ENCODE measurements at places on chromosomes 11 and 22.

DNA sequence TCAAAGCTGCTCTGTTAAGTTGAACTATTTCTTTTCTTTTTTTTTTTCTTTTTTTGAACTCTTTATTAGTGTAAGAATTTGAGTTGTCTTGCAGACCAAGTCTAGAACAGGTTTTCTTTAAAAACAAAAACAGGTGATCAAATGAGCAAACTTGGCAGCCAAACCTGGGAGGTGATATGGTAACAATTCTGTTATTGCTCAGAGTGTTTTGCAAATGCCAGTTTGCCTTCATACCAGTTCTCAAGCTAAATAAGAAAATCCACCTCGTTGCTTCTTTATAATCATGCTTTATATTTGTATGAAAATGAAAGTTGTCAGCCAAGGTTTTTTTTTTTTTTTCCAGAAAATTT is 76.9 kb downstream of the DEPDC5 start:
- DNase-seq = no peak

DNA sequence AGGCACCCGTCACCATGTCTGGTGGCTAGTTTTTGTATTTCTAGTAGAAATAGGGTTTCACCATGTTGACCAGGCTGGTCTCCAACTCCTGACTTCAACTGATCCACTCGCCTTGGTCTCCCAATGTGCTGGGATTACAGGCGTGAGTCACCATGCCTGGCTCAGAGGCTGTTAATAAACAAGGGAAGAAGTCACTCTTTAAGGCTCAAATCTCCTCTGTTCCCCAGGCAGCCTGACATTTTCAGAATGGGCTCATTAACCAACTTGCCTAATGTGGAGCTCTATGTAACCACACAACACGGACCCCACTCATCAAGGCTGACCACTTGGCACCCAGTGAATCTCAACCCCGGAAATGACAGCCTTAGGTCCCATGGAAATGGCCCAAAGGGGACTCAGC is 24.1 kb downstream of the APOL3 start:
- DNase-seq = no peak

DNA sequence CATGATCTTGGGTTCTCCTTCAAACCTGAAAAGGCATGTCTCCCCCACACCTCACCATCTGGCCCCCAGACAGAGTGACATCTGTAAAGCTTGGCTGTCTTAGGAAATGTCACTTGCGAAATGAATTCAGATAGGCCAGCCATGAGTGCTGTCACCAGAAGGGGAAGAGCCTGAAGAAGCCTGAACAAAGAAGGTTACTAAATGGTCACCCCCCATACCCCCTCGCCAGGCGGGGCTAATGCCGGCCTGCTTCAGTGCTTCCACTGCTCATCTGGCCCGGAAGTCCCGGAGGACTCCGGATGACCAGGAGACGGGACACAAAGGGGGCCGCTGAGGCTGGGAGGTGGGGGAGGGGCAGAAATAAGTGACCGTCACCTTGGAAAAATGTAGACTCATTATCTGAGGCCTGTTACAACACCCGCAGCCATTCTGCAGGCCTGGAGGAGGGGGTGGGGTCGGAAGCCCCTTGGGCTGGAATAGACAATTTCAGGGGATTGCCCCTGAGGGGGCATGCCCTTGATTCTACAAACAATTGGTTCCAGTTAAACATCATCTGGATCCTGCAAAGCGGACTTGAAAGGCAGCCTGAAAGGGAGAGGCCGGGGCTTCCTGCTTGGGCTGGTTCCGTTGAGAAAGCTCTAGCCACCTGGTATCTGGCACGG is 43.2 kb downstream of the NAT10 start:
- no peak for DNase-seq

DNA sequence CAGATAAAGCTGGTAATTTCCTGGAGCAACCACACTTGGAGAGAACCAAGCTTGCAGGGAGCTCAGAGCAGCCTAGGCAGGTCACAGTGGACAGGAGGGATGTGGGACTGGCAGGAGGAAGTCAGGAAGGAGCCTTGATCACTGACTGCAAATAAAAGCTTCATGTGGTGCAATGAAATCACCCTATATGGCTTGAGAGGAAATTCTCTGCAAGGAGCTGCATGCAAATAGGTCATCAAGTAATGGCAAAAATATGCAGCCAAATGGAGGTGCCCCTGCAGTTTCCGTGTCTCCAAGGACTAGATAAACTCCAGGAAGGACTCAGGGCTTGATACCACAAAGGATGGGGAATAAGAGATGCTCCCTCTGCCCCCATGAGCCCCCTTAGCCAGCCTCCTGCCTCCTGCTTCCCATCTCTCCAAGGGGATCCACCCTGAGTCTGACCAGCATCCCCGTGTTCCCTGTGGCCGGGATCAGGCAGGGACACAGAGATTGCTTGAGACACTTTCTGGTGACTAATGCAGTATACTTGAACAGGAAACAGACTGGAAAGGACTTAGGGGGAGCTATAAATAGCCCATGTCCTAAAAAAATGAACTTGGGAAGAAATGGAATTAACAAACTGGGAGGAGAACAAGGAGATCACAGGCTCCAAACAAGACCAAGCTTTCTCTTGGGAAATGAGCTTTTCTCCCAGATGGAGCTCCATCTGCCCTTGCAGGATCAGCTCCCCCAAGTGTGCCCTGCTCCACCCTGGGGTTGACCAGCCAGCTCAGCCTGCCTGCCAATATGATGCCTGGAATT is 23.9 kb upstream of the MICAL2 start:
- no peak for DNase-seq

GRCh38 chr22:49865156-49865555 is 11.5 kb downstream of the ZBED4 start:
- no peak for DNase-seq

DNA sequence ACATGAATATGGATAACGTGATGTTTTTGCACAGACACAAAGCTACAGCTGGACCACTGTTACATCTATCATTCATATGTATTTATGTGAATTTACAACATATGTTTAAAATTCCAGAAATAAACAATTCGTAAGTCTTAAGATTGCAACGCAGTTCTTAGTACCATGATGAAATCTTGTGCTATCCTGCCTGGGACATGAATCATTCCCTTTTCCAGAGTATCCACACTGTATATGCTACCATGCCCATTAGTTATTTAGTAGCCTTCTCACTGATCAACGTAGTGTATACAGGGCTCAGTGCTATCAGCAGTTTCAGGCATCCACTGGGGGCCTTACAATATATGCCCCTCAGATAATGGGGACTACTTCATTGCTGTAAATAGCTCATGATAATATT is 4.3 kb downstream of the ATL3 start:
- no peak for DNase-seq

GRCh38 chr11:80307676-80308075 is 866.8 kb upstream of the TENM4 start:
- no peak for DNase-seq

DNA sequence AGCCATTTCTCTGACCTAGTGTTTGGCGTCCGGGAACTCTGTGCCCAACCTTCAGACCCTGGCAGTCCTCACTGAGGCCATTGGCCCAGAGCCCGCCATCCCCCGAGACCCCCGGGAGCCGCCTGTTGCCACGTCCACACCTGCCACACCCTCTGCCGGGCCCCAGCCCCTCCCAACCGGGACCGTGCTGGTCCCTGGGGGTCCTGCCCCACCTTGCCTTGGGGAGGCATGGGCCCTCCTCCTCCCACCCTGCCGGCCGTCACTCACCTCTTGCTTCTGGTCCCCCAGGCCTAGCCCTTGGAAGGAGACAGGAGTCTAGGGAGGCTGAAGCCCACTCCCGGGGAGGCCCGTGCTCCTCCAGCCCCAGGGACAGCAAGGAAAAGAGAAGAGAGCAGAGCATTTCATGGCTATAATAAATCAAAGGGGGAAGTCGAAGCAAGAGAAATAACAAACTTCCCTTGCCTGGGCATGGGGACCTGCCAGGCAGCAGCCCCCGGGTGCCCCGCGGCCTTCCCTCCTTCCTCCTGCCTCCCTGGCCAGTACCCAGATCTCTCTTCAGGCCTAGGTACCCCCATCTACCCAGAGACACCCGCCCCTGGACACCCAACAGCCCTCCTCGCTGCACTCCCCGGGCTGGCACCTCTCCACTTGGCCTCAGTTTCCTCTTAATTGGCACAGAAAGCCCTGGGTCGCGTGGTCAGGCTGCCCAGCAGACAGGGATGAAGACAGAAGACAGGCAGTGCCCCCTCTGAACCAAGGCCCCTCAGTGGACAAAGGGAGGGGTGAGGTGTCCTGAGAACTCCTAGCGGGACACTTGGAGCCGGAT is 13.0 kb upstream of the SLC39A13 start:
- DNase-seq = no peak

GRCh38 chr11:76801736-76802135 is 18.6 kb downstream of the TSKU start:
- peak; percentile 50 for DNase-seq

- no peak for DNase-seq
These were observed 1282.9 kb downstream of the TBC1D22A start for GRCh38 chr22:48045369-48045768.

DNA sequence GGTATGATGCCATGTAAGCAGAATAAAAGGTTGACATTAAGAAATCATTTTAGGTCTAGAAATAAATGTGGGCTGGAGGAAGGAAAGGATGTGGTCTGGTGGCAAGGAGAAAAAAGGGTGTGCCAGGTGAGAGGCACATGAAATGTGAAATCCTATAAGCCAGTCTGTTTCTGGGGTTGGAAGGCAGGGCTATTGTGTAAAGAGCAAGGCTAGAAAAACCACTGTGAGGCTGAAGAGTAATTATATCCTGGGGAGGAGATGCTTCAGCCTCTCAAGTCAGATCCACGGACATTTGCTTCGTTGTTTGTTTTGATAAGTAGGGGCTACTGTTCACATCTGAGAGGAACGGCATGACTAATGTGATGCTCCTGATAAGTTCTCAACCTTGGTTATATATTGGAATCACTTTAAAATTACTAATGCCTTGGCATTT is 77.5 kb upstream of the CTSC start:
- DNase-seq = no peak

- no peak for DNase-seq
These were observed 14.2 kb downstream of the LMO1 start for GRCh38 chr11:8249482-8249881.

GRCh38 chr11:73383249-73384124 is 7.3 kb downstream of the RELT start:
- no peak for DNase-seq

DNA sequence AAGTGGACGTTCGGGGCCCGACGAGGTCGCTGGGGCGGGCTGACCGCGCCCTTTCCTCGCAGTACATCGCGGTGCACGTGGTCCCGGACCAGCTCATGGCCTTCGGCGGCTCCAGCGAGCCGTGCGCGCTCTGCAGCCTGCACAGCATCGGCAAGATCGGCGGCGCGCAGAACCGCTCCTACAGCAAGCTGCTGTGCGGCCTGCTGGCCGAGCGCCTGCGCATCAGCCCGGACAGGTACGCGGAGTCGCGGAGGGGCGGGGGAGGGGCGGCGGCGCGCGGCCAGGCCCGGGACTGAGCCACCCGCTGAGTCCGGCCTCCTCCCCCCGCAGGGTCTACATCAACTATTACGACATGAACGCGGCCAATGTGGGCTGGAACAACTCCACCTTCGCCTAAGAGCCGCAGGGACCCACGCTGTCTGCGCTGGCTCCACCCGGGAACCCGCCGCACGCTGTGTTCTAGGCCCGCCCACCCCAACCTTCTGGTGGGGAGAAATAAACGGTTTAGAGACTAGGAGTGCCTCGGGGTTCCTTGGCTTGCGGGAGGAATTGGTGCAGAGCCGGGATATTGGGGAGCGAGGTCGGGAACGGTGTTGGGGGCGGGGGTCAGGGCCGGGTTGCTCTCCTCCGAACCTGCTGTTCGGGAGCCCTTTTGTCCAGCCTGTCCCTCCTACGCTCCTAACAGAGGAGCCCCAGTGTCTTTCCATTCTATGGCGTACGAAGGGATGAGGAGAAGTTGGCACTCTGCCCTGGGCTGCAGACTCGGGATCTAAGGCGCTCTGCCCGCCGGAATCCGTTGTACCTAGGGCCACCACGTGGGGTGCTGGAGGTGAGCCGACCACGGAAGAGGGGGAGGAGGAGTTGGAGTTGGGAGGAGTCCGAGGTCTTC is 771 bp downstream of the MIF start:
- DNase-seq = no peak

- DNase-seq = no peak
These were observed 8.5 kb downstream of the RAB6A start for GRCh38 chr11:73752216-73752867.

- no peak for DNase-seq
These were observed at the start of gene BCR for GRCh38 chr22:23180301-23180892. Gene BCR, plus strand, starts transcription at chr22:23180509. Its CDS starts 452 bp downstream, at chr22:23180961.

DNA sequence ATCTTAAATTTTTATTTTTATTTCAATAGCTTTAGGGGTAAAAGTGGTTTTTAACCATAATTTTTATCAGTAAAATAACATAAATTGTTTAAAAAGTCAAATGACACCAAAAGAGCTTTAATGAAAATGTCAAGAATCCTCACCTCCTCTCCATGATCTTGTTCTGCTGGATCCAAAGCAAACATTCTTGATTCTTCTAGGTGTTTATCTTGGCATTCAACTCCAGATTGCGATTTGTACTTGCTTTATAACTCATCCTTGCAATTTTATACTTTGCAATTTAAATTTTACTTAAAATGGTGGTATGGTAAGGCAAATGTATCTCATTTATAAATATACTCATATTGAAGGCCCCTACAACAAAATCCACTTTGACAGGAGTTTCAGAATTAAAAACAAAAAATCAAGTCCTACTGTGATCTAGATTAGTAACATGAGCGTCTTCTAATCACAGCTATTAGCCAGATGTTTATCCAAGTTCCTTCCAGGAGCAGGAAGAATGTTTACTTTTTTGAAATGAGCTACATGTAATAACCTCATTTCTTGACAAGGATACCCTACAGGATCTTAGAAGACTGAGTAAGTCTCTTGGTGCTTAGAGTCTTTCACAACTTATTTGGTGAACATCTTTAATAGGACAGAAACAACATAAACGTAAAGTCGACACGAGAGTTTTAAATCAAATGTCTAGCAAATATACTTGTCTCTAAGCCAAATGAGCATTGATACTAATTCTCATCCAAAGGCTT is 72.4 kb upstream of the CARD18 start:
- no peak for DNase-seq

- DNase-seq = peak; percentile 36
These were observed 148.9 kb downstream of the TBC1D22A start for GRCh38 chr22:46911346-46911745.

DNA sequence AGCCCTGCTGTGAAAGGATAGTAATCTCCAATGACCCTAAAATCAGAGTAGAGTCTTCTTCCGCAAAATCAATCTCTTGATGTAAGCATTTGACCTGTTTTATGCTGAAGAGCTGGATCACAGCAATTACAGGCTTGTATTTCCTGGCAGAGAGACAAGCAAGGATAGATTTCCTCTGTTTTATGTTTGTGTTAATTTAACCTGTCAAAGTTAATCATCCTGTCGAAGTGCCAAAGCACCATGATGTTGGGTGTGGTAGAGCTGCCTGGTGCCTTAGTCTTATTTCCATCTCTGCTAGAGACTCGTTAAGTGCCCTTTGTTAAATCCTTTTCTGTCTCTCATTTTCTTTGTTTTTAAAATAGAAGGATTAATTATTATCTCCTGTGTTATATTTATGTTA is 248.1 kb downstream of the CNTN5 start:
- no peak for DNase-seq

GRCh38 chr22:21108379-21109115 is 62.8 kb downstream of the LRRC74B start:
- DNase-seq = no peak
